HT-29 (cell line): ENCODE measurements at places on chromosomes 12 and 14. TPM values are rescaled to one million over a fixed set of nuclear protein-coding genes. Genes with fewer than 3 reads are reported as not detected.

The MYH6 gene
- total RNA-seq = not detected in 2 replicates

The PAWR gene
- total RNA-seq = 255 and 306 TPM in 2 replicates

The TAMALIN gene
- 0.05 TPM in 1 of 2 replicates, not detected in the other for total RNA-seq

The GLS2 gene
- 5.7 and 6.9 TPM in 2 replicates for total RNA-seq

The TCL1B gene
- not detected in 2 replicates for total RNA-seq

The KLHL33 gene
- not detected in 2 replicates for total RNA-seq

The PPP2R3C gene
- total RNA-seq = 10.9 and 11.0 TPM in 2 replicates

The PIWIL1 gene
- total RNA-seq = not detected in 2 replicates

The E2F7 gene
- total RNA-seq = 7.8 and 10.5 TPM in 2 replicates

The RGS6 gene
- total RNA-seq = not detected in 2 replicates

The L3HYPDH gene
- 12.1 and 16.5 TPM in 2 replicates for total RNA-seq

The TROAP gene
- 65.3 and 71.4 TPM in 2 replicates for total RNA-seq

The CCDC184 gene
- total RNA-seq = not detected in 2 replicates

The RHEBL1 gene
- total RNA-seq = 1.4 and 1.7 TPM in 2 replicates

The CYP46A1 gene
- not detected in 2 replicates for total RNA-seq

The PMEL gene
- total RNA-seq = 2.7 and 7.6 TPM in 2 replicates

The PYGL gene
- 36.8 and 44.5 TPM in 2 replicates for total RNA-seq

The TMTC1 gene
- 0.23 and 0.38 TPM in 2 replicates for total RNA-seq

The MDGA2 gene
- not detected in 2 replicates for total RNA-seq

The PXMP2 gene
- total RNA-seq = 92.5 and 102 TPM in 2 replicates

The SLC25A21 gene
- not detected in 2 replicates for total RNA-seq

The TAS2R31 gene
- total RNA-seq = 1.3 and 2.3 TPM in 2 replicates

The PRB4 gene
- total RNA-seq = not detected in 2 replicates

The CIROP gene
- not detected in 2 replicates for total RNA-seq

The TPPP2 gene
- not detected in 2 replicates for total RNA-seq

The KRT72 gene
- not detected in 2 replicates for total RNA-seq

The MANSC4 gene
- total RNA-seq = not detected in 2 replicates
